ENCODE measurements at places on chromosomes 5 and 9. TPM values are rescaled to one million over a fixed set of nuclear protein-coding genes. Genes with fewer than 3 reads are reported as not detected.

DNA sequence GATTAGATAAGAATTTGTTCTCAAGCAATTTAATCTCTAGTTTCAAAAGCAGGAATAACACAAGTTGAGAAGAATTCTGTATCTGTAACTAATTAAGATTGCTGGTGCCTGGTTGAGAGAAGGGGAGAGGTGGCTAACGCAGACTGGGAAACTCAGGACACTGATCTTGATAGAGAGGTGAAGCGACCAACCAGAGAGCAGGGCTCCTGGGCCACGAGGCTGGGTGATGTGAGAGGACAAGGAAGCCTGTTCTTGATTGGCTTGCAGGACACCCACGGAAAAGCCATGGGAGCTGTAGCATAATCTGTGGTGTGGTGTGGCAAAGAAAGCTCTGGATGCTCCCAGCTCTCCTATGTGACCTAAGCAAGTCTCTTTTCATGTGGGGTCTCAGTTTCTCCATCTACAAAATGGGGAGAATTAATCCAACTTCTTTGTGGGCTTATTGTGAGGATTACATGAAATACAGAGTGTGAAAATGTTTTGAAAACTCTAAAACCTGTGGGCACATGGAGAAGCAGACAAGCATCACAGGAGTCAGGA, 594.1 kb upstream of the BRINP1 start:
- DNase-seq, result peak; percentile 7

The PCDHGB1 gene
- total RNA-seq, result 3.1 TPM

The KCNV2 gene
- not detected for total RNA-seq

GRCh38 chr5:126166368-126166767, 256.8 kb upstream of the GRAMD2B start:
- DNase-seq, result no peak

DNA sequence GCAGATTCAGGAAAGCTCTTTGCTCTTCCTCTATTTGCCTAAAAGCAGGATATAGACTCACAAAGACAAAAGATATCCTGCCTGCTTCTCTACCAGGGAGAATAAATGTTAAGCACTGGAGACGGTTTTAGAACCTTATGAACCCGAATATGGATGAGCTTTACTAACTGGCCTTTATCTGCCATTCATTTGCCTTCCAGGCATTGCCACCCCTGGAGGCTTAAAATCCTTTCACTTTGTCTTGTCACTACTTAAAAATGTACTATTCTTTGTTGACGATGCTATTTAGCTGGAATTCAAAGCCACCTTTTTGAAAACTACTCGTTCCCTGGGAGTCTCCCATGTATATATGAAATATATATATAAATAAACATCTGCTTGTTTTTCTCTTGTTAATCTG, 23.2 kb upstream of the LVRN start:
- no peak for DNase-seq

DNA sequence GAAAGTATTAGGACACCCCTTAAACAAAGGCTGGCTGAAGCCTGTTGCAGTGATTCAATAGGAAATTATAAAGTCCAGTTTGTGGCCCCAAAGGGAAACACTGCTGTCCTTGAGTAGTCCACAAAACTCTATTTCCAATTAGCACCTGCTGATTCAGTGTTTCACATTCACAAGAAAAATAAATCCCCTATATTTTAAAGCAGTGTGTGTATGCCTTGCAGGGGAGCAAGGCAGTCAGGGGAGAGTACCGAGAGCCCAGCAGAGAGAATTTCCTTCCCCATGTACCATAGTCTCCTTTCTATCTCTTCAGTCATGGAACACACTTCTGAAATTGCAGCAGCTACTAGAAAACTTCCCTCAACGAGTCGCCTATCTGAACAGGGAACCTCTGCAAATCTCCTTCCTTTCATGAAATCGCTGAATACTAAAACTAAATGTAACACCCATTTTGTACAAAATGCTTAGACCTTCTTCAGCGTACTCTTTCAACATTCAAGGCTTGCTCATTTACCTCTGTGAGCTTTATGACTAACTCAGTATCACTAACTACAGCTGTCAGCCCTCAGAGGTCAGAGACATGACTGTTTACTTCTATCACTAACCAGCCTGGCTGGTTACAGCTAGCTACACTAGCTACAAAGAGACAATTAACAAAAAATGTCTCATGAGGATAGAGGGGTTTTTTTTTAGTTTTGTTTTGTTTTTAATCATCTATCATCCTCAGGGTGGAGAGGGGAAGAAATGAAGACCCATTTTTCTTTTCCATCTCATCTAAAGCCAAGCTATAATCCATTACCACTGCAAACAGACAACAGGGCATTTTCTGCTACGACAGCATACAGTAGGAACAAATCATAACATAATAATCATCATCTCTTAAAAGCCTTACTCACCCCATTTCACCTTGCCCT, 188.7 kb downstream of the EBF1 start:
- DNase-seq, result no peak

DNA sequence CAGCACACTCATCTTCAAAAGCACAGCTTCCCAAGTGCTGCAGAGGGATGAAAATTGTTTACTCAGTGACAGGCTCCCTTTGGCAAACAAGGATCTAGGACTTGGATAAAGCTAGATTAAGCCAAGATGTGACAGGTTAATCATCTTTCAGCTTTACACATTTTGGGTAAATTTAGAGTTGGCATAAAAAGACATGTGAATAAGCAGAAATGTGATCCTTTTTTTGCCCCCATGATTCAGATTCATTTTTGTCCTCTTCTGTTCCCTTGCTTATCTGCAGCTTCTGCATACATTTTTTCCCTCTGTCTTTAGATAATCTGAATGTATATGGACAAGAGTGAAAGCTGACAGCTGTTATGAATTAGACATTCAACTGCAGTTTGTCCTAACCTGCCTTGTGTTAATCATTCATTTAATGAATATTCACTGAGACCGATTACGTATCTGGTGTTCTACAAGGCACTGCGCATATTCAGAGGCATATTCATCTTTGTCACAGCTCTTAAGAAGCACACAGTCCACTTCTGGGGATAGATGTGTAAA, 19.6 kb downstream of the ADAMTSL1 start:
- DNase-seq, result no peak

The LCN1 gene
- not detected for total RNA-seq

DNA sequence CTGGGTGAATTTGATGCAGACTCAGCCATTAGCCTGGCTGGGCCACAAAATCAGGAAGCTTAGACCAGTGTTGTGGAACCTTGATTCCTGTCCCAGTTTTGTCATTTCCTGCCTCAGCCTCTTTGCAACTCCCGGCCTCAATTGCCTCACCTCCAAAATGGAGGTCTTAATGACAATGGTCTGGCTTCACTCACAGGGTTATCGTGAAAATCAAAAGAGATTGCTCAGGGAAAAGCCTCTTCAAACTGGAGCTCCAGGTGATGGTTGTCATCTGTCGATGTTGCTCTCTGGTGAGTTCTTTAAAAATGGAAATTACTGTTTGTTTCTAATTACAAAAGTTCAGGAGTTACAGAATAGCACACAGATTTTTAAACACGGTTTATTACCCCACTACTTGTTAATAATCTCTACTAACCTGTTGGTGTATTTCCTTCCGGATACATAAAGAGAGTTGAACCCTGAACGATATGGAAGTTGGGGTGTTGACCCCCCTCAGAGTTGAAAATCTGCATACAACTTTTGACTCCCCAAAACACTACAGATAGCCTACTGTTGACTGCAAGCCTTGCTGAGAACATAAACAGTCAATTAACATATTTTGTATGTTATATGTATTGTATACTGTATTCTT, 109.9 kb upstream of the CPEB4 start:
- DNase-seq, result no peak

The APBA1 gene
- total RNA-seq, result 8.4 TPM

The ISCA1 gene
- 41.9 TPM for total RNA-seq

GRCh38 chr9:6944093-6944551, 186.3 kb downstream of the KDM4C start:
- no peak for DNase-seq

DNA sequence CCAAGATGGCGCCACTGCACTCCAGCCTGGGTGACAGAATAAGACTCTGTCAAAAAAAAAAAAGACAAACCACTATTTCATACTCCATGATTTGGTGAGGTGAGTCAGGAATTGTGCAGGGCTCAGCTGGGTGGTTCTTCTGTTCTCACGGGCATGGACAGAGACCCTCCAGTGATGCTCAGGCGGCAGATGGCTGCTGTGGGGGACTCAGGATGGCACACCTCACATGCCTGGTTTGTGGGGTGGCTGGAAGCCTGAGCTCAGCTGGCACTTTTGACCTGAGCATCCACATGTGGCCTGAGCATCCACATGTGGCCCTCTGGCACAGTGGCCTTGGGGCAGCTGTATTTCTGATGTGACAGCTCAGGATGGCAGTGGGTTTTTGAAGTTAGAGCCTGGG, 217.2 kb downstream of the IRX2 start:
- DNase-seq, result no peak

The NEUROG1 gene
- total RNA-seq, result not detected

The EPB41L4A gene
- total RNA-seq, result 50.6 TPM

GRCh38 chr5:153476767-153477166, 13.7 kb upstream of the GRIA1 start:
- DNase-seq, result no peak

GRCh38 chr5:134003064-134003816, 1.5 kb downstream of the VDAC1 start:
- no peak for DNase-seq

The PCDHB4 gene
- total RNA-seq, result 2.3 TPM

DNA sequence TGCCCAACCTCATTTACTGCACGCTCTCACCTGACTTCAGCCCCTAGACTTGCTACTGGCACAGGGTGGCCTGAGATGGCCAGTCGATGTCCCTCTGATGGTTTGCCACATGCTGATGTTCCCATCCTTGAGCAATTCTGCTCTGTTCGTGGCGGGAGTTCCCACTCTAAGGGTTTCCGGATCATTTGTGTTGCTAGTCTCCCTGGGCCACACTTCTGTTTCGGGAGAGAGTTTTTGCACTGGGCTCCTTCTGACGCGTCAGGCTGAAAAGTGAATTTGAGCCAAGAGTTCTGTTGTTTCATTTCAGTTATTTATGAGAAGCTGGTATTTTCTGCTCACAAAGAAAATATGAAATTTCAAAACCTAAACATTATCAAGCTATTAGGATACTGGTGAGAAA, 597.7 kb downstream of the BNC2 start:
- DNase-seq, result no peak

The SAP30L gene
- total RNA-seq, result 40.8 TPM

- no peak for DNase-seq
Observed at GRCh38 chr5:51465165-51465564, 81.9 kb downstream of the ISL1 start.

The TAF11L5 gene
- not detected for total RNA-seq

- no peak for DNase-seq
Observed at GRCh38 chr9:110782701-110783100, 114.1 kb downstream of the MUSK start.

The IL3 gene
- not detected for total RNA-seq

The FRRS1L gene
- total RNA-seq, result 0.03 TPM

GRCh38 chr5:34957857-34958690, 28.7 kb downstream of the DNAJC21 start:
- DNase-seq, result peak; percentile 39

GRCh38 chr5:10671041-10672008, 89.7 kb downstream of the DAP start:
- no peak for DNase-seq

DNA sequence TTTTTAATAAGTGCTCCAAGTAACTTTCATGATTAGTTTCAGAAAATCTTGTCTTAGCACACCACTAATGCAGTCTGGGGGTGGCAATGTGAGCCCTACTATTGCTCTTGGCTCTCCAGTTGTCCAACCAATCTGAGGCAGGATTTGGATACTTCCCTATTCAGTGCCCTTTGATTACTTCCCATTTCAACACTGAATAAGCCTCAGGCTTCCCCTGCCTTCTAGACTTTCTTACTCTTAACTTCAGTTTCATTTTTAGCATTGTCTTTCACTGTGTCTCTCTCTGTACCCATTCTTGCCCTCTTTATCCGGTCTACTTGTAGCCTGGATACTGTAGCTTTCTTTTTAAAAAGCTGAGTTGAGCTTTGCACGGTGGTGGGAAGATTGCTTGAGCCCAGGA, 186.1 kb downstream of the C9orf152 start:
- DNase-seq, result no peak

The IL5 gene
- total RNA-seq, result not detected

- DNase-seq, result no peak
Observed at GRCh38 chr5:16934677-16935153, 1.4 kb downstream of the MYO10 start.

GRCh38 chr5:96716007-96716406, 53.8 kb downstream of the CAST start:
- no peak for DNase-seq
